GM19239 (cell line): ENCODE measurements at places on chromosomes 16 and 17.

GRCh38 chr16:56961851-56962281 is at the start of gene CETP:
Gene CETP (plus strand): TSS chr16:56961950. CDS start chr16:56961980, 30 bp downstream.
- DNase-seq = no peak

DNA sequence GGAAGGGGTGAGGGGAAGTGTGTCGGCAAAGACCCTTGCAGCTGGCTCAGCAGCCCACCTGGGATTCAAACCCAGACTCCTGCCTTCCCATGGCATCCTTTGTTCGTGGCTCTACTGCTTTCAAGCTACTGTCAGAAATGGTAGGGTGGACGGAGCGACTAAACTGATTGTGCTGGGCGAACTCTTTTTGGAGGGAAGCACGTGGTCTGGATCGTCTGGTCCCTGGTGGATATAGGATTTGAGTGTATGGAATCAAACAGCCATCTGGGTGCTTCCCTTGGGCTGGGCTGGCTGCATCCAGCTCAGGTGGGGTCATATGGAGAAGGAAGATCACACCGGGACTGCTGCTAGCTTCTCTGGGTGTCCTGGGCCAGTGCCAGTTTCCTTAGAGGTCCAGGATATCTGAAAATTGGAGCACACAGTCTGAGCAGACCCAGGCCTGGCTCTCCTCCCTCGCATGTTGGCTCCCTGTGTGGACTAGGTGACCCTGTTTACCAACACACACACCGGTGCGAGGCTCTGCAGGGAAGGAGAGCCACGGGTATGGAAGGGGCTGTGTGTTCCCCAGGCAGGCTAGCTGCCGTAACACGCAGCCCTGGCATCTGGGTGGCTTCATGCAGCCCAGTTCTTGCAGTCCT is 8.6 kb downstream of the CMIP start:
- DNase-seq = no peak

DNA sequence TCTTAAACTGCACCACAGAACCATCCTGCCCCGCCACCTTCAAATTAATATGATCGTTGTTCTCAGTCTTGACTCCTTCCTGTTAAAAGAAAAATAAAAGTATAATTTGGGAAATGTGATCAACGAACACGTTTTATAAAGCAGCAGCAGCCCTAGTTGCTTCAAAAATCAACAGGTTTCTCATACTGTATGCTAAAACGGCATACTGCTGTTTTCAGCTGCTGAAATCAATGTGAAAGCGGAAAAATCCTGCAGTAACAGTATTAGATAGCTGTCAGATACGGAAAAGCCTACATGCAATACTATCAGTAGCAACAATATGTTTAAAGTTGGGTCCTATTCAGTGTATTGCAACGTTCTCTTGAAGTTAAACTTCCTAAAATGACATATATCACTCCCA is 1.6 kb downstream of the SUMO2 start:
- no peak for DNase-seq

DNA sequence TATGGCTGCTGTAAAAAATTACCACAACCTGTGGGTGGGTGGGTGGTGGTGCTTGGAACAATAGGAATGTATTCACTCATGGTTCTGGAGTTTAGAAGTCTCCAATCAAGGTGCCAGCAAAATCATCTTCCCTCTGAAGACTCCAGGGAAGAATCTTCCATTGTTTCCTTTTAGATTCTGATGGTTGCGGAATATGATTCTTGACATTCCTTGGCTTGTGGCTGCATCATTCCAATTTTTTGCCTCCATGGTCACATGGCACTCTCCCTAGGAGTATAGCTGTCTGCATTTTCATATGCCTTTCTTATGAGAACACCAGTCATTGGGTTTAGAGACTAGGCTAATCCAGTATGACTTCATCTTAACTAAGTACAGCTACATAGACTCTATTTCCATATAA is 401.0 kb downstream of the HS3ST3B1 start:
- no peak for DNase-seq

DNA sequence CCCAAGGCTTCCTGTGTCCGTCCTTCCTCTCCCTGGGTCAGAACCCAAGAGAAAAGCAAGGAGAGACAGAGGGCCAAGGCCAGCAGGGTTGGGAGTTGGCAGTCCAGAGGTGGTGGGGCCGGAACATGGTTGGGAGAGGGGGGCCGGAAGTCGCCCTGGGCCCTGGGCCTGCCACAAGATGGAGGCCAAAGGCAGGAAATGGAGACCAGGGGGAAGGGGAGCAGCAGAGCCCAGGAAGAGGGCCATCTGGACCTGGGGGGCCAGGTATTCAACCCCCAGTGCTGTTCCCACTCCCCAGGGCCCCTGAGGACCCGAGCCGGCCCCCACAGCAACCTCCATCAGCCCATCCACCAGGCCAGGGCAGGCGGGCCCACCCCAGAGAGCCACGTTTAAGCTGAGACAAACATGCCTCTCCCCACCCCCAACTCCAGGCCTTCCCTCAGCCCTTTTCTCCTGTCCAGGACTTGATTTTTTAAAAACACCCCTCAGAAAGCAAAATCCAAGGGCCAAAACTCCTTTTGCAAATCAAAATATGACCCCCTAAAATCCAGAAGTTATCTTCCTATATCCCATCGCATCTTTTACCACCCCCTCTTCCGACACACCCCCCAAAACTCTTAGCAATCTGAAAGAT is 4.4 kb upstream of the BCL6B start:
- no peak for DNase-seq

DNA sequence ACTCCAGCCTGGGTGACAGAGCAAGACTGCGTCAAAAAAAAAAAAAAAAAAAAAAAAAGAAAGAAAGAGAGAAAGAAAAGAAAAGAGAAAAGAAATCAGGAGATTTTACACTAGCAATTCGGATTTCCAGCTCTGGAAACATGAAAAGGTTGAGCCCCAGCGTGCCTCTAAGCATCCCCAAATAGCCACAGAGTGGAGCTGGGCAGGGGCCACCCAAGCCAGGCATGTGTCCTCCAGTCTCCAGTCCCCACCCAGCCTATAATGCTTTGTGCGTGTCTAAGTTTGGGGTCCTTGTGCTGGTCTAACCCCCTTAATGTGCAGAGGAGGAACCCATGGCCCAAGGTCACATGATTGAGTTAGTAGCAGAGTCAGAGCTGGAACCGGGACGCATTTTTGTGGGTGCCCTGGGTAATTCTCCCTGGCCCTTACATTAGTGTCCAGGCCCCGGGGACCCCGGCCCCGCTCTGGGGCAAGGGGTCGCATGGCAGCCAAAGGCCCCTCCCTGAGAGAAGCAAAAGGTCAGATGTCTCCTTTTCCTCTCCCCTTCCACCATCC is 19.9 kb downstream of the ADAM11 start:
- no peak for DNase-seq
